Activated gamma-delta T cell treated with Interleukin-2 at 50 U/mL for 16 hours (primary cell): ENCODE measurements at places on chromosomes 1 and 21.

DNA sequence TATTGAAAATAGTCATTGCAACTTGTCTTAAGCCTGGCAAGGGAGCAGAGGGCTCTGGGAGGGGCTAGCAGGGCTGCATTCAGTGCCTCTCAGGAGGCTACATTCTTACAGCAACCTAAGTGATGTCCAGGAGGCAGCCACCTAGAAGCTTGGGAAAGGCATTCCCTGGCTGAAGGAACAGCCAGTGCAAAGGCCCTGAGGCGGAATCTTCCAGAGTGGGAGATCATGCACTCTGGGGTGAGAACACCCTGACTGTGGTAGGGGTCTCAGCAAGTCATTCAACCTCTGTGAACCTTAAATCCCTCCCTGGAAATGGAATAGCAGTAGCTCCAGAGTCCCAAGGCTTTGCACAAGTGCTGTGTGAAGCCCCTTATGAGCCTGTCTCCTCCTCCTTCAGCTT lies 84.1 kb downstream of the TAS1R2 start:
- DNase-seq = no peak

DNA sequence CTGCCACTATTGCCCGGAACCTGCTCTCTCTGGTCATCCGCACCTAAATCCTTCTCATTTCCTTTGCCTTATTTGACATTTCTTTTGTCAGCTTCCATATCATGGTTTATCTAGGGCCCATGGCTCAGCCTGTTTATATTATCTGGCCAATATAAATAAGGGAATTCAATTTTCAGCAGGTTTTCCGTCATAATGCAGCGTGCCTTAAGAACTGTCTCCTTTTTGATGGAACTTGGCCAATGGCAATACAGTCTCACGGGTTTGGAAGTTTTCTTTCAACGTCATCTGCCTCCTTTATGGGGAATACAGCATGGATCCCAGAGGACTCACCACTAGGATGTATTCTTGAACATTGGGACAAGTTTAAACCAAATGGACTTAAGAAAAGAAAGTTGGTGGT lies 77.8 kb upstream of the KIAA0040 start:
- DNase-seq = no peak

DNA sequence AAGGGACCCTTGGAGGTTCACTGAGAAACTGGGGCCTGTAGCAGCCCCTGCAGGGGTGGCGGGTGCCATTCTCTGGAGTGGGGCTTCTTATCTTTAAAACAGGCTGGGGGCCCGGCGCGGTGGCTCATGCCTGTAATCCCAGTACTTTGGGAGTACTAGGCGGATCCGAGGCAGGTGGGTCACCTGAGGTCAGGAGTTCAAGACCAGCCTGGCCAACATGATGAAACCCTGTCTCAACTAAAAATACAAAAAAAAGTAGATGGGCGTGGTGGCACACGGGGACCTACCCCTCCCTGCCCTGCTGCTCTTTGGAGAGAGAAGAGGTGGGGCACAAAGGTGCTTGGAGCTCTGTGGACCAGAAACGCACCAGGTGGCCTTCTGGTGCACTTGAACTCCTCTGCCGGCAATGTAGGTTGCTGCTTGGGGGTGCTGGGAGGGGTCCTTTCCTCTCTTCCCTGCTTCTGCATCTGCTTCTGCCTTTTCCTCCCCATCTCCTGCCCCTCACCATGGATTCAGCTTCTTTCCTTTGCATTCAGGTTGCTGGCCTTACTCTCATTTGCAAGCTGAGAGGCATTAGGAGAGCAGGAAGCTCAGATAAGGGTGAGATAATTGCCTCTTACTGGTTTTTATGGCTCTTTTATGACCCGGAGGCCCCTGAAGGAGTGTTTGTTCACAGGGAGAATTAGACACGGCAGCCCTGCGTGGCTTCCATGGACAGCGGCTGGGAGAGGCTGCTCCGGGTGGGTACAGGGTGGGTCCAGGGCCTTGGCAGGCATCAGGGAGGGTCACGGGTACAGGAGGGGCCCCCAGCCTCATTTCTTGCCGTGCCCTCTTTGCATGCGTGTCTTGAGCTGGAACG lies 57.4 kb downstream of the ARHGEF10L start:
- DNase-seq = no peak

GRCh38 chr1:9730096-9730901 lies 78.8 kb downstream of the PIK3CD start:
- no peak for DNase-seq

DNA sequence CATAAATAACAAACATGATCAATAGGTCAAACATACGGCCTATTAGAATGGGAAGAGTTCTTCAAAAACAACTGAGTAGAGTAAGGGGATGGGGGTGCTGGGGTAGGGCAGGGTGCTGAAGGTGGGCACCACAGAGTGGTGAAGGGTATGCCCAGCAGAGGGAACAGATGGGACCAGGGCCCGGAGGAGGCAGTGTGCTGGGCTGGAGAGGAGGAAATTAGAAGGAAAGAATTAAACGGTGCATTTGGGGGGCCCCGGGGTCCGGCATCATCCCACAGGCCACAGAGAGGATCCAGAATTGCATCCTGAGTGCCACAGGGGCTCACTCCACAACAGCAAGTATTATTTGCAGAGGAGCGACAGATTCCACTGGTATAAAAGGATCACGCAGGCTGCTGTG lies 94.5 kb downstream of the GLIS1 start:
- no peak for DNase-seq

GRCh38 chr1:172002725-172003345 lies 161.5 kb downstream of the DNM3 start:
- peak; percentile 19 for DNase-seq

GRCh38 chr1:150577557-150578271 lies 1.7 kb downstream of the MCL1 start:
- DNase-seq = no peak

DNA sequence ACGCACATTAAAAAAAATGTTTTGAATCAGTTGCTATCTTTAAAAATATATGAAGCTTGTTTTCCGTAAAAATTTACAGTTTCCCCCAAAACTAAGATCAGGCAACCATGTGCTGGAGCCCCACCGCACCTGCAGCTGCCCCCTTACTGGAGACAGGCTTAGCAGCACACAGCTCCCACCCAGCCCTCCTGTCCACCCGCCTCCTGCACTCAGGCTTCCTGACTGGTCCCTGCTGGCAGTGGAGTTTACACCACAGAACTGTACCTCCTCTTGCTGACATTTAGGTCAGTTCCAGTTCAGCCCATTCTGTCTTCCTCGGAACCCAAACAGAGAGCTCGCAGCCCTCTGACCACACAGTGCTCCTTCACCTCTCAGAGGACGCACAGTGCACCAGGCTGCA lies 2.1 kb downstream of the GPR161 start:
- no peak for DNase-seq

- no peak for DNase-seq
These were observed 41.5 kb downstream of the HTR6 start for GRCh38 chr1:19706136-19706535.

GRCh38 chr1:1827089-1827848 lies 49.0 kb upstream of the NADK start:
- no peak for DNase-seq

DNA sequence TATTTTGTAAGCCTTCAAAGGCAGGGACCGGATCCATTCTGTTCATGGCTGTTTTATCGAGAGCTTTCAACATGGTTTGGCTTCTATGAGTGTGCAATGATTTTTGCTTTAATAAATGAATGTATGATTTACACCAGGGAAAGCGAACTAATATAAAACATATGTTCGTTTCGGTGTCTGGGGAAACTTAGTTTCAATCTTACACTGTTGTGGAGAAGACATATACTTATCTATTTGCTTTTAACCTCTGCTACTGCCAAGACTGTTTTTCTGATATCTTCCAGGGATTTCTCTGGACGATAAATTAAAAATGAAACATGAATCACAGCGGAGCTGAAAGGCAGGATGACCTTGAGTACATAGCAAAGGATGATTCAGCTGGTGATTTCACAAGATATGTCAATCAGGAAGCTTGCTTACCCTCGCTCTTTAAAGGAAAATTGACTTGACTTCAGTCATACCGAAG lies 14.7 kb upstream of the CYYR1 start:
- no peak for DNase-seq

DNA sequence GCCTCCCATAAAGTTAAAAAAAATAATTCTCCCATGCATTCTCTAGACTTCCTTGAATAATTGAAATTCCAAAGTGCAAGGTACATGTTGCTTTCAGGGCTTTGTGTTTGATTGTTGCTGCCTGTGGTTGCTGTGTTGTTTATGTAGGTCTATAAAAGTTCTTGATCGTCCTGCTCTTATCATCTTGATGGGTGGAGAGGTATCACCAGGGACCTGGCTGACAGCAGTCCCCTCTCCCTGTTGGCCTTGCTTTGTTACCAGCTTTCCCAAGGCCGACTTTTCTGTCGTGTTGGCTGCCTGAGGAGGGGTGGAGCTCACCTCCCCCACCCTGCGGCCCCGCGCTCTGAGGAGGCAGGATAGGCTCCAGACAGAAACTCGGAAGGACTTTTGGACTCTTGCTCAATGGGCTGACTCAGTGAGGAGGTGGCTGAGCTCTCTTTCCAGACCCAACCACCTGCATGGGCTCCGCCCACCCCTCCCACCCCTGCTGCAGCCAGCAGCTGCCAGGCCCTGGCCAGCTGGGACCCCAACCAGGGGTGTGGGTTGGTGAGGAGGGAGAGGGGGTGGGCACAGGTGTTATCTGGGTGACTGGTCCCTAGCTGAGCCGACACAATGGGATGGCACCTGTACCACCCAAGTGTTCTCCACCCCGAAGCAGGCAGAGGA lies 2.0 kb downstream of the INAVA start:
- DNase-seq = no peak

DNA sequence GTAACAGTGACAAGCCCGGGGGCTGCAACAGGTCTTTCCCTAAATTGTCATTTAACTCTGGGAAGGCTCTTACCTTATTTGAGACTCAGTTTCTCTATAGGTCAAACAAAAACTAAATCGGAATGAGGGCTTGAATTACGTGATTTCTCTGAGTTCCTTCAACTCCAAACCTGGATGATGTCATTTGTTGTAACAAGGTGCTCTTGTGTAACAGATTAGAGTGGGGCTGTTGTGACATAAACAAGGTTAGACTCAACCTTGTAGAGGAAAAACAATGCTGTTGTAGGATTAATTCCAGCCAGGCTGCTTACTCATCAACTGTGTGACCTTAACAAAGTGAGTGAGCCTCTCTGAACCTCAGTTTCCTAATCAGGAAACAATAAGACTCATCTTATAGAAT lies 74.4 kb downstream of the SUSD4 start:
- no peak for DNase-seq

DNA sequence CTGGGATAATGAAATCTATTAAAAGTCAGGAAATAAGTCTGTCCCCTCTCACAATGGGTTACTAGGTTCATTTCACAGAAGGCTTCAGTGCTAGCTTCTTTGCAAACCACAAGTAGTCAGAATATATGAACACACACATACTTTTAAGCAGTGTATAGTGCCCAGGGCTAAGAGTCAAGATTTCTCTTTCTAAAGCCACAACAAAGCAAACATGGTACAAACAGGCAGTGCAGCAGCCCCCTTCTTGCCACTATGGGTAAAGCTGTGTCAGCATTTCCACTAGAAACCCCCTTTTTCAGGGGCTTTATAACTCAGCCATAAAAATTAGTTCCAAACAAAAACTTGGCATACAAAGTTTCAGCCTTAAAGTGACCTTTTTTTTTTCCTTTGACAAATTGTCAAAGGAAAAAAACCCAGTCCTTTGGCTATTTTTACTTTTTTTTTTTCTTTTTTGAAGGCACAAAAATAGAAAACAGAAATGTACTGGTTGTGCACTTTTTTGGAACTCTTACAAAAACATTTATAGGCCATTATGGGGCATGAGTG lies 315.4 kb downstream of the LMO4 start:
- no peak for DNase-seq

DNA sequence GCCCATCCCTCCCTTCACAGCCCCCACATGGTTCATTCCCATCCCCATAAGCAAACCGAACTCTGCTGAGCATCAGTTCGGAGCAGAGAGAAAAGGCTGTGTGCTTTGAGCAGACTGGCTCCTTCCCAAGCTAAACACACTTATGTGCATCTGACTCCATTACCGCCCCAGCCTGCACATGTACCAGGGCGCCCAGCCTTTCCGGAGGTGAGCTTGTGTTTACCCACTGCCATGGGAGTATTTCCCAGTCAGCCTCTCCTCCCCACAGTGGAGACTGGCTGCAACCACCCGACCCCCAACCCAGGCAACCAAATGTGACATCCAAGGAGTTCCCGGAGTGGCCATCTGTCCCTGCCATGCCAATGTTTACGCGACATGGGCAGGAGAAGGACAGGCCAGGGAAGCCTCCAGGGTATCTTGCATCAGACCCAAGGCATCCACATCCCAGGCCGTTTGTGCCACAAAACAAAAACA lies 9.4 kb downstream of the TIAM1 start:
- DNase-seq = no peak

DNA sequence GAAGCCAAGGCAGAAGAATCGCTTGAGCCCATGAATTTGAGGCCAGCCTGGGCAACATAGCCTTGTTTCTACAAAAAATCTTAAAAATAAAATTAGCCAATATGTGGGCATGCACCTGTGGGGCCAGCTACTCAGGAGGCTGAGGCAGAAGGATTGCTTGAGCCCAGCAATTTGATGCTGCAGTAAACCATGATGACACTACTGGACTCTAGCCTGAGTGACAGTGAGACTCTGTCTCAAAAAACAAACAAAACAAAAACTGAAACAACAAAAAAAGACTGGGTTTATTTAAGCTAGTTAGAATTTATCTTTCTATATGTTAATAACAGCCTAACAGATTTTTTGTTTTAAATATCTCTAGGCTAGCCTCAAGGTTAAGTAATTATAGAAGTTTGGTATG lies 57.4 kb downstream of the SLC35A3 start:
- DNase-seq = no peak

DNA sequence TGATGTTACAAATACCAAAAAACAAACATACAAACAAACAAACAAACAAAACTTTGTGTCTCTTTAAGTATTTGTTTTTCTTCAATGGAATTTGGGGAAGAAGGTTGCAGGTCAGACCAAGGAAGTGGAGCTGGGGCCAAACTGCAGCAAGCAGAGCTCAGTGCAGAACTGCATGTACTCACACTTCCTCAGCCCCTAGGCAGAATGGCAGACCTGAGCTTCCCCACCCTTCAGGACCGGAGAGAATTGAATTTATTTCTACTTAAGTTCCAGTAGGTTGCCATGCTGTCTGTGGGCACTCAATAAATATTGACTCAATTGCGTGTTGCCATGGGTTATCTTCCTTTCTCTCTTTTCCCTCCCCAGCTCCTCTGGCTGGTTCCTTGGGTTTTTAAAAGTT lies 173.6 kb downstream of the PTGER3 start:
- no peak for DNase-seq

GRCh38 chr1:21232044-21232443 lies 55.3 kb upstream of the EIF4G3 start:
- DNase-seq = peak; percentile 31

- no peak for DNase-seq
These were observed 757.8 kb upstream of the CXADR start for GRCh38 chr21:16755061-16755460.

GRCh38 chr1:167689567-167689920 lies 32.2 kb upstream of the MPZL1 start:
- no peak for DNase-seq
